ENCODE measurements at places on chromosomes 5 and 9.

DNA sequence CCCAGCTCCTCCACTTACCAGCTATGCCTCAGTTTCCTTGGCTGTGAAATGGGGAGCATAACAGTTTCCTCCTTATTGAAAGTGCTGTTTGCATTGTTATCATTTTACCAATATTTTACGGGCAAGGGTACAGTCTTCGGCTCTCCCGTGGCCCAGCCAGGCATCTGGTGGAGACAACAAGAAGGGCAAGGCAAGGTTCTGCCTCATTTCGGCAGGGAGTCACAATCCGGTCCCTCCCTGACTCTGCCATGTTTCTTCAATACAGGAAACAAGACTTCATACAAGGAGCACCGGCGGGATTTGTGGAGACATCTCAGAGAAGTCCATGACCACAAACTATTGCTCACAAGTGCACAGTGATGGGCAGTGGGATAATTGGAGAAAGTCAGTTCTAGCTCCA, 174.0 kb downstream of the FGF18 start:
- no peak for DNase-seq

- DNase-seq = no peak
Measured at GRCh38 chr9:107862323-107862722, 372.8 kb upstream of the KLF4 start.

GRCh38 chr5:148427370-148428042, 43.7 kb downstream of the FBXO38 start:
- DNase-seq = no peak

- DNase-seq = no peak
Measured at GRCh38 chr5:124561451-124561850, 185.0 kb downstream of the ZNF608 start.

DNA sequence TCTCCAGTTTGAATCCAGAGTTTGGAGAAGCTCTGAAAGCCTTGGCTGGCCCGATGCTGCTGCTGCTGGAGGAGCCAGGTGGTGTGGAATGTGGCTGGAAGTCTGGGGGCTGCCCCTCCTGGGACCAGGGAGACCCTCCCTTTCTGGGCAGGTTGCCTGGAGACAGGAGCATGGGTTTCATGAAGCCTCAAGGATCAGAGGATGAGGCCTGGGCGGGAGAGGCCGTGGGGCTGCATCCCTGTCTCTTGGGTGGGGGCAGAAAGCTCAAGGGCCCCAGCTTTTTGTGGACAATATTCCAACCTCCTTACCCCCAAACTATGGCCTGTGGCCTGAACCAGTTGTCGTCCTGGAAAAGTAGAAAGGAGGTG, 10.1 kb downstream of the FGF18 start:
- DNase-seq = no peak

GRCh38 chr9:29006628-29007027, 1433.3 kb upstream of the C9orf72 start:
- no peak for DNase-seq

GRCh38 chr9:137650259-137650658, 31.5 kb downstream of the EHMT1 start:
- DNase-seq = no peak

GRCh38 chr5:67265951-67266350, 69.4 kb upstream of the CD180 start:
- DNase-seq = no peak

- DNase-seq = no peak
Measured at GRCh38 chr5:104635227-104635626, 1072.6 kb upstream of the NUDT12 start.

GRCh38 chr5:116557669-116558271, 16.9 kb downstream of the SEMA6A start:
- DNase-seq = no peak

DNA sequence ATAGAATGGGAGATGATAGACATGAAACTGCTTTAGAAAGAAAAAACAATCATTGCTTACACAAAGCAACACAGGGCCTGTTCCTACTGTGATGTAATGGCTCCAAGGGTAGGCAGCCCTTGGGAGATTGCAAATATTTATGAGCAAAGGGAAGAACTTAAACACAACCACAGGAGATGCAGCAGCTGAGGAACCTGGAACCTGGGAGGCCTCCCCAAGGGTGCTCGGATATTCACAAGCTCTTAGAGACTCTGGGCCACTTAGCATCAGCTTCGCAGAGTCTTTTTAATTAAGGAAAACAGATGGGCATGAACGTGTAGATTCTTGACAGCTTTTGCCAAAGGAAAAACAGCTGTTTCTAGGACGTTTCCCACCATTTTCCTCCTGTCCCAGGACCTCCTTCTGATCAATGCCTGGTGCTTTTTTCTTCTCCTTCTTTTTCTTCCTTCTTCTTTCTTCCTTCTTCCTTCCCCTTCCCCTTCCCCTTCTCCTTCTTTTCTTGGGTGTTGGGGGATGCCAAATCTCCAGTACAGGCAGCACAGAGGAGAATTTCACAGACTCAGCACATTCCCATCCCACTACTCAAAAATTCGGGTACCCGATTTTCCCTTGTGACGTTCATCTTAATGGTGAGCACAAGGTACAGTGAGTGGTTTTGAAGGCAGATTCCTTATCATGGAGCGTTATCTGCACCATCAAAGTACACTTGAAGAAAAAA, 28.1 kb upstream of the TCF7 start:
- DNase-seq = no peak

DNA sequence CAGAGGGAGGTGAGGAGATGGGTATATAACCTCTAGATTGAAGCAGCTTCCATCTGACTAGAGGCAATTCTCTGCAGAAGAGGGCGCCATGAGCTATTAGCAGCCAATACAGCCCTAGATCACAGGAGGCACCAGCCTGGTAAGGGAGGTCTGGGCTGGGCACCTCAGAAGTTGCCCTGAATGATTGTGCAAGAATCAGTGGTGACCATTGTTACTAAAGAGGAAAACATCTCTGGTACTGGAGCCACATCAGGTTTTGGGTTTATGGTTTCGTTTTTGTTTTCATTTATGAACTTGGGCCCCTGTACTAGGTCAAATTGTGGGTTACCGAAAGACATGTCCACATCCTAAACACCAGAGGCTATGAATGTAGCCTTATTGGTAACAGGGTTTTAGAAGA, 342.0 kb downstream of the MLLT3 start:
- DNase-seq = no peak

- no peak for DNase-seq
Measured at GRCh38 chr5:150672237-150672883, 11.3 kb downstream of the MYOZ3 start.

GRCh38 chr5:139708877-139709581, 60.9 kb downstream of the CXXC5 start:
- DNase-seq = no peak

DNA sequence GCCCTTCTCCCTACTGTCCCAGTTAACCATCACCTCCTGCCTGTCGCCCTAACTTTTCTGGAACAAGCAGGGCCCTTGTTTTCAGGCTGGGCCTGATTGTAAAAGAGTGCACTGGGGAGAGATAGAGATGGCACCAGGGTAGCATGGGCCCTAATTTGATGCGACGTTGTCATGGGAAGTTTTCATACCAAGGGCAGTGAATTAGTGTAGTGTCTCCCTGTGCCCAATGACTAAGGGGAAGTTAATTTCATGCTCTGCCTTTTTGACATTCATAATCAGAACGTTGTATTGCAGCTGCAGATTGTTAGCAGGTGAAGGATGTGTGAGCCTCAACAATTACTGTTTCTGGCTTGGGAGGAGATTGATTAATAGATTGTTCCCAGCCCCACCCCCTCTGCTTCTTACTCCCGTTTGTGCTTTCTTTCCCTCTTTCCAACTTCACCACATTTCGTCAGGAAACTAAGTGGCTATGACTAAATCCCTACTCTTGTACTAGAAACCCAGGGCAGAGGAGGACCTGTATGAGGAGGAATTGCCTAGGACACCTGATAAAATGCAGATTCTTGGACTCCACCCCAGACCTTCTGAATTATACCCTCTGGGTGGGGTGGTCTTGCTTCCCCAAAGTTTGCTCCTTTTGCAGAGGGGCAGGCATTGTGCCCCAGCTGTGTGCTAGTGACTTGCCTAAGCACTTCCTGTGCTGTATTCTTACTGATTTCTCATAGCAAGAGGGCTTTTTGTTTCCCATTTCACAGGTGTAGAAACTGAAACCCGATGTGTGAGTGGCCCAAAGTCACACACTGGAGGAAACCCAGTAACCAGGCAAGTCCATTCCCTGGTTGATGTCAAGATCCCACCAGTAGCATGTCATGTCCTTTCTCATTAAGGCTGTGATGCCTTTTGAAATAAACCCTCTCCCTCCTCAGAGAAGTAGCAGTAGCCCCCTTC, 56.3 kb downstream of the DAB2IP start:
- DNase-seq = no peak

DNA sequence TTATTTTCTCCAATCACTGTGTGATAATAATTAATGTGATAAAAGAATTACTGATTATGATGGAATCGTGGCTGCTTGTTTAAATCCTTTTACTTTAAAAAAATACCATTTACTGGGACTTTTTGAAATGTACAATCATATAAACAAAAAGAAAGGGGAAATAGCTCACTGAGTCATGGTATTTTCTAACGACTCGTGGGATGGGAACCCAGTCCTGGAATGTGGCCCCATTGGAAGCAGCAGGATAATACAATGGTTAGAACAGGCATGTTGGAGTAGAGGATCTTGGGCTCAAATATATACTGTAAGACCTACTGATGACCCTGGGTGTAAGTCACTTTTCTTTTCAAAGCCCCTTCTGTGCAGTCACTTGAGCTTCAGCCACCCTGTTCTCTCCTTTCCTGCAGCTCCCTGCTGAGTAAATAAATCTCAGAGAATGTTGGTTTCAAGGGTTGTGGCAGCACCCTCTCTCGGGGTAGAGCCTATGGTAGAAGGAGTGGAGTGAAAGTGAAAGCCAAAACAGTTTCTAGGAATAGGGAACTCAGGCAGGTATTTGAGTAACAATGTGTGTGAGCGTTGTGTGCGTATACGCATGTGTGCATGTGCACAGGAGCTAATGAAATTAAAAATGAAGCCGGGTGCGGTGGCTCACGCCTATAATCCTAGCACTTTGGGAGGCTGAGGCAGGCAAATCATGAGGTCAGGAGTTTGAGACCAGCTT, 40.8 kb upstream of the LARP1 start:
- peak; percentile 20 for DNase-seq

DNA sequence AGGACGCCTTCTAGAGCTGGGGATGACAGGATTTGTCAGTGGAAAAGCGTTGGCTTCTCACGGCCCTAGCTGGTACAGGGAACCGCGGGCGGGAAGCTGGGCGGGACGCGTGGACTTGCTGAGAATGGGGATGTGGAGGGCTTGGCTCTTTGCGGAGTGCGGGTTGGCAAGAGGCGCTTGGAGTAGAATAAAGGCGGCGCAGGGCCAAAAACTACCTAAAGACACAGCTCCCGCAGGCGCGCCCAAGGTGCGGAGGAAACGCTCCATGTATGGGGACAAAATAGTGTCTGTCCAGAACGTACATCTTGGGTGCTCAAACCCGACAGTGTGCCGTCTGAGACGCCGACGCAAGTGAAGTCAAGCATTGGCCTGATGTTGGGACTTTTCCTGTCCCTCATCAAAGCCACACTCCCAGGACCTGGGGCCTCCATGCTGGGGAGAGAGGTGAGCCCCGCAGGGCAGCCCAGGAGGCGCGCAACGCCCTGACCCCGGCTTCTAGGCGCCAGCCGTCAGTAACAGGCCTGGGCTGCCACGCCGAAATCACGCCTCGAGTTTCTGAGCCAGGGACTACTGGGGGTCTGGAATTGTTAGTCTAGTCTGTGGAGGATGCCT, 1.6 kb upstream of the NKX2-5 start:
- DNase-seq = no peak

DNA sequence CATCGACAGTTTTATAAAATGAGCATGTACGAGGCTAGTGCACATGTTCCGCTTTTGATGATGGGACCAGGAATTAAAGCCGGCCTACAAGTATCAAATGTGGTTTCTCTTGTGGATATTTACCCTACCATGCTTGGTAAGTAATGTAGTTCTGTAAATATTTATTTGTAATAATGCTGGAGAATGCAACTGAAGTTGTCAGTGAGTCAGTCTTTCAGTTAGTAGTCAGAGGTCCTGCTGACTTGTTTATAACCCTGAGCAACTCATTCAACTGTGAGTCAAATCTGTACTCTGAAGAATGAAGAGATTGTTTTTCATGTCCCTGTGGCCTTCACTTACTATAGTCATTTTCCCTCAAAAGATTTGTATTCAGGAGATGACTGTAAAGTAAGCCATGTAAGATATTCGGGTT, 28.4 kb upstream of the GPR150 start:
- DNase-seq = no peak

- no peak for DNase-seq
Measured at GRCh38 chr9:120197605-120198004, 382.4 kb downstream of the CDK5RAP2 start.

GRCh38 chr5:31581498-31582099, 49.5 kb downstream of the C5orf22 start:
- DNase-seq = peak; percentile 26

GRCh38 chr9:130382096-130382495, 62.7 kb upstream of the ASS1 start:
- no peak for DNase-seq

DNA sequence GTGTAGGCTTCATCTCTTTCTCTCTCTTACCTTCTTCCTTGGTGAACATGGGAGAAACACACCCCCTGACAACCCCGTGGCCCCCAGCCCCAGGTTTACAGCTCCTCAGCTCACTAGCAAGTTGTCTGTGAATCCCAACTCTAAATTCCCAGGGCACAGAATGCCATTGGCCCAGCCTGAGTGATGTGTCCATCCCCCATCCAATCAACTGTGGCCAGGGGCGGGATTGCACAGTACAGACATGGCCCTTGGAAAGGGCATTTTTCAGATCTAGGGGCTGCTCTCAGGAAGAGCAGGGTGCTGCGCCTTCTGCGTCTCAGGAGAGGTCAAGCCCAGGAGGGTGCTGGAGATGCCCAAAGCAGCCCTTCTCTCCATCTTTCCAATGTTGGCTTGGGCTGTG, 48.2 kb upstream of the ASS1 start:
- DNase-seq = no peak

DNA sequence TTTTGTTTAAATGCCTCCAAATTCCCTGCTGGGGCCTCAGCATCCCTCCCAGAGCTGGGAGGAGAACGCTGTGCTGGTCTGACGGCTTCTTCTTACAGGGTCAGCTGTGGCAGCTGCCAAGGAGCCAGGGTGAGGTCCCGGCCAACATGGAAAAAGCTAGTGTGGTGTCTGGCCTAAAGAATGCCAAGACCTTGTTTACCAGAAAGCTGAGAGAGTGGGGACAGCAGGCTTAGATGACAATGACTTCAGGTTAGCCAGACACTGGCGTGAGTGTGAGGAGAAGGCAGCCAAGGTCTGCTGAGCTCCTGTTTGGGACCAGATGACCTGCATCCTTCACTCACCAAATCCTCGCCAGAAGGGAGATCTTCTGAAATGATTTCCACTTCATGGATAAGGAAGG, 112.5 kb downstream of the CRB2 start:
- DNase-seq = no peak

DNA sequence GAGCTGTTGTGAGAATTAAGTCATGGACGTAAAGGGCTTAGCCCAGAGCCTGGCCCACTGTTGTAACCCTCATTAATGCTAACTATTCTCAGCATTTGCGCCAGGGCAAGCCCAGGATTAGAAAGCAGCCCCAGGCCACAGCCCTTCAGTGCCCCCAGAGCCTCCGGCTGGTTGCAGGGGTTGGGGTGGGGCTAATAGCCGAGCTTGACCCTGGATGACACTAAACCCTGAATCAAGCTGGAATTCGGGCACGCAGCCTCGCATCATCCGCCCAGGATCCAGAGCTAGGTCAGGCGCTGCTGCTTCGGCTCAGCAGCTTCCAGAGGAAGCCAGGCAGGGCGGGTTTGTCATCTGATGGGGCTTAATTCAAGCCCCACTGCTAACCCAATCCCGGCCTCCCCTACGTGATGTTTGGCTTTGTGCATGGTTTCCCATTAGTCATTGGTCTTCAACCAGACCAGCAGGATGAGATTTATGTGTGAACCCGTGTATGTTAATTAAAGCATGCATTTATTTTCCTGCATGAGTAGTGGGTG, 1.2 kb upstream of the MEGF9 start:
- no peak for DNase-seq
